Occipital lobe (tissue), 3 donors: ENCODE measurements at places on chromosomes 16 and 17.

DNA sequence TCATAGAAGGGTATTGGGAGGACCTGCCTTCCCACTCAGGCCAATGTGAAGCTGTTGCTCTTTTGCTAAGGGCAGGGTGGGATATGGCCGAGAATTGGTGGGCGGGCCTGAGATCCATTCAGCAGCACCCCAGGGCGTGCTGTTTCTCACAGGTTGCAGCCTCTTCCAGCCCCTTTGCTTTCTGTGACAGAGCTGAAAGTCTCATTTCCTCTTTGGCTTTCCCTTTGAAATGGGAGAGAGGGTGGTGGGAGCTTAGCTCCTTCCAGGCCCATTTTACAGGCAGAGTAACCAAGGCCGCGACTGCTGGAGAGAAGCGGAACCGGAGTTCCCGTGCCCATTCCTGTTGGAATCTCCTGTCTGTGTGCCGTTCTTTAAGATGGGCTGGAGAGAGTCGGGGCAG, 183.0 kb downstream of the RAB11FIP4 start:
- DNase-seq, result no peak

GRCh38 chr17:77966476-77966875, 8.0 kb downstream of the TNRC6C start:
- DNase-seq, result no peak

GRCh38 chr17:51119415-51120356, 982 bp downstream of the SPAG9 start:
- DNase-seq, result no peak

- no peak for DNase-seq
These were observed at the start of gene CHMP6 for GRCh38 chr17:80991645-80992076. TSS of gene CHMP6 (plus strand) at chr17:80991841. CDS start at chr17:80991919, 78 bp downstream.

DNA sequence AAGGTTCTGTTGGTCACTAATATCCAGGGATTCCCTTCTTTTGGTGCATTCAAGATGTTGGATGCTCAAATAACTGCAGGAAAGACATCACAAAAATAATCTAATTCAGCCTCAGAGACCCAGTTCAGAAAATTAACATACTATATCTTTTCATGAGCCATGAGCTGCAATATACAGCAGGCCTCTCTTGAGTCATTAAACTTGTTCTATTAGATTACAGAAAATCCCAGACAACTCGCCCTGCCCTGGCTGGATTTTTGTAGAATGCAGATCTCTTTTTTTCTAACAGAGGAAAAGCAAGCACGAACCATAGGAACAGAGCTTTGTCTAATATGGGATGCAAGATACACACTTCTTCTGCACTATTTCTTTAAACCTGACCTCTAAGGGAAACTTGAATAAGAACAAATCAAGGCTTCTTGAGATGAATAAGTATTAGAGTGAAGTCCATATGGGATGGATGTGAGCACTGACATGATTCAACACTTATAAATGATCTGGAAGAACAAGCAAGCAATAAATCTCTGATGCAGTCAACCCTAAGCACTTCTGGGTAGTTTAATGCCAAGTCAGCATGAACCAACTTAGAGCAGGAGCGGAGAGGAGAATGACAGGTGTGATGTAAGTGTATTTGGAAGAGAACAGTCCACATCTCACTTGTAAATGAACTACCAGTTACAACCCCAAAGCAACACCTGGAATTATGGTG, 70.7 kb upstream of the GNAO1 start:
- DNase-seq, result no peak

DNA sequence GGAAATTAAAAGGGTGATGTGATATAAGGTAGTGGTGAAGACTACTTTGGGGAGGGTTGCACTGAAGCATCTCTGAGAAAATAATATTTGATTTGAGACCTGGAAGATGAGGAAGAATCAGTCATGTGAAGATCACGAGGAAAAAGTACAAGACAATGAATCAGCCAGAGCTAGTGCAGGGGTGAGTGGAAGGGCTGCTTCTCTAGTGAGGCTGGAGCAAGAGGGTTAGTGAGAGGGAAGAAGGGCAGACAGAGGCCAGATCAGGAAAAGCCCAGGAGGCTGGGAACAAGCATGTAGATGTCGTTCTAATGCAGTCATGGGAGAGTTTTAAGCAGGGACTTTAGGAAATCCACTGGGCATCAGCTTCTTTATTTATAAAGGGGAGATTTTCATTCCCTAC, 504.2 kb upstream of the SALL1 start:
- DNase-seq, result no peak

DNA sequence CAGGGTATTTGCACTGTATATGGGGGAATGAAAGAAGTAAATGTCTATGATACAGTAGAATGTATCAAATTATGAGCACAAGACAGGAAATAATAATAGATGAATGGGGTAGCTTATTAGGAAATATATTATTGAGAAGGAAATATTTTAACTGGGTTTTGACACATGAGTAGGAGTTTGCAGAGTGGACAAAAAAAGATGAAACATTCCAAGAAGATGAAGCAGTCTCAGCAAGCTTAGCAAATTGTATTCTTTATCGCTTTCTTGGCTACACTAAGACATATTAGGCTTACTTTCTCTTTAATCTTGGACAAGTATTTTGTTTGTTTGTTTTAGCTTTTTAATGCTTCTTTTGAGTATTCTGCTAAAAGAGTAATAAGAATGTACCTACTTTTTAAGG, 1.3 kb upstream of the KRTAP4-9 start:
- DNase-seq, result no peak

DNA sequence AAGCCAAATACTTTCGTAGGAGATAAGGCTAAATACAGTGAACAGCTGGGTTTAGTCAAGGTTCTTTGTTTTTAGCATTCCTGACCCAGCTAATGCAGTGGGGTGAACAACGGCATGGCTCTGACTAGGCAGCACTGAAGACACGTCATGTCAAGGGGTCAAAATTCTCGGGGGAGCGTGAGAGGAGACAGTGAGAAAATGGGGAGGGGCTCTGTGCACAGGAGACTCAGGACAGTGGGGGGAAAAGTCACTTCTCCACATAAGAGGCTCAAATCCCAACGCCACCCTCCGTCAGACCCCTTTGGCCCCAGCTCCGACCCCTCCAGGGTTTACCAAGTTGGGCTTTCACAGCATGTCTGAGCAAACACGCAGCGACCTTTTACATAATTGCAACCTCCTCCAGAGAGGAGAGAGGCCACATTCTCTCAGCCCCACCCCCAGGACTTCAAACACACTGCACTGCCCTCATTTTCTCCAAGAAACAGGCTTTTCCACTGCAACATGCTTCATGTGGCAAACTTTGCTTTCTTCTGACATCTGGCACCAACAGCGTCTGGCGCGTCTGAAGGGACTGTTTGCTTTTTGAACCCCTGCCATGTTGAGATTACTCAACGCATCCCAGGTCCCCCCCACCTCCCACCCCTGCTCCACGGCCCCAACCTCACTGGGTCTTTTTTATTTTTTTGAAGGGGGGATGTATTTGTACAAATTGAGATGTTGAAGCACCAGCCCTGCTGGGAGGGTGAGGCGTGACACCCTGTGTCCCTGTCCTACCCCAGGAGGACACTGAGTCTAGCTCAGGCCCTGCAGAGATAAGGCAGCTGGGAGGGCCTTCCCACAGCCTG, 30.0 kb downstream of the AXIN2 start:
- DNase-seq, result no peak

GRCh38 chr17:2051933-2052559, 2.9 kb upstream of the HIC1 start:
- DNase-seq, result no peak

GRCh38 chr16:3825103-3825502, 55.4 kb downstream of the CREBBP start:
- no peak for DNase-seq

- no peak for DNase-seq
These were observed 2.4 kb downstream of the RHBDF2 start for GRCh38 chr17:76498876-76499251.

GRCh38 chr16:3599922-3600321, 11.5 kb downstream of the SLX4 start:
- no peak for DNase-seq

GRCh38 chr17:48002266-48002915, 31.5 kb downstream of the CDK5RAP3 start:
- DNase-seq, result no peak

GRCh38 chr17:47819475-47819874, 2.1 kb downstream of the OSBPL7 start:
- DNase-seq, result no peak

DNA sequence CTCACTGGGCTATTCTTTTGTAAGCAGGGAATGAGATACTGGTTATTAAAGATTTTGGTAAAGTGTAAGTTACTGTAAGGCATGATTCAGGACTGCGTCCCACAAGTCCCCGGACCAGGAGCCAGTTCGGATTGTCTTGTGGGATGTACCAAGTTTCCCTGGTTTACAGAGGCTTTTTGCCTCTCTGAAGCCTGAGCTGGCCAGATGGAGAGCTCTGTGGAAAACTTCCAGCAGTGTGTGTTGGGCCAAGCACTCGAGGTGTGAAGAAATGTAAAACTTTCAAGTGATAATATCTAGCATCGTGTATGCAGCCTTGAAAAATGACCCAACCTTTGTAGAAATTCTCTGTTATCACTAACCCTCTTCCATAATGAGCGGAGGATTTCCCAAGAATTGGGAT, 2.4 kb downstream of the EPN2 start:
- no peak for DNase-seq

DNA sequence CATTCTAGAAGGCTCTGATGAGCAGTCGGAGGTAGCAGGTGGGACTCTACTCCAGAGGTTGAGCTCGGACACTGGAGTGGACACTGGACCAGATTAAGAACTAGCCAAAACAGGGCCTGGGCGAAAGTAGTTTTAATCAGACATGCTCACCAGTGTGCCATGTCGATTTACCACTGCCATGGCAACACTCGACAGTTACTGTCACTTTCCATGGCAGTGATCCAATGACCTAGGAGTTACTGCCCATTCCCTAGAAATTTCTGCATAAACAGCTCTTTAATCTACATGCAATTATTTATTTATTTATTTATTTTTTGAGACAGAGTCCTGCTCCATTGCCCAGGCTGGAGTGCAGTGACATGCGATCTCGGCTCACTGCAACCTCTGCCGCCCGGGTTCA, 7.2 kb upstream of the METTL9 start:
- no peak for DNase-seq

- no peak for DNase-seq
These were observed 16.0 kb downstream of the CAPN15 start for GRCh38 chr16:543301-544164.

GRCh38 chr17:62965686-62966425, at the start of gene TANC2:
TSS of gene TANC2 (plus strand) at chr17:62966235. CDS start at chr17:63009560, 43,325 bp downstream.
- peak; percentile 83 for DNase-seq

DNA sequence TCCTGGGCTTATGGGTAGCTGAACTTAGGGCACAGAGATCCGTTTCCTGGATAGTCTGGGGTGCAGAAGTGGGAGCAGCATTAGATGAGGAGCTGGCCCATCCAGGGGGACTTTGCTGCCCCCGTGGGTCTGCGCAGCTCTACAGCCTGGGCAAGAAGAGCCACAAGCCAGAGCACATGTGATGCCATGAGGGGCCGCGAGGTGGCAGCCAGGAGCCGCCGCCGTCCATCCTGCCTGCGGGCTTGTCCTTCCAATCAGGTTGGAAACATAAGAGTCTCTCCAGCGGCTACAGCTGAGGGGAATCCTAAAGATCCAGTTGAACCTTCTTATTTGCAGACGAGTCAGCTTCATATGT, 21.9 kb downstream of the C1QTNF1 start:
- DNase-seq, result peak; percentile 46

GRCh38 chr17:4807605-4808377, 839 bp downstream of the PLD2 start:
- DNase-seq, result no peak

- no peak for DNase-seq
These were observed 212.1 kb upstream of the TNRC6C start for GRCh38 chr17:77746393-77746792.

GRCh38 chr16:74949309-74949708, 35.6 kb downstream of the WDR59 start:
- DNase-seq, result no peak

GRCh38 chr17:79164913-79165695, 90.5 kb downstream of the ENGASE start:
- no peak for DNase-seq

- no peak for DNase-seq
These were observed 120.6 kb downstream of the XYLT1 start for GRCh38 chr16:17350207-17350606.

- DNase-seq, result no peak
These were observed 513 bp downstream of the CRLF3 start for GRCh38 chr17:30824002-30824355.

DNA sequence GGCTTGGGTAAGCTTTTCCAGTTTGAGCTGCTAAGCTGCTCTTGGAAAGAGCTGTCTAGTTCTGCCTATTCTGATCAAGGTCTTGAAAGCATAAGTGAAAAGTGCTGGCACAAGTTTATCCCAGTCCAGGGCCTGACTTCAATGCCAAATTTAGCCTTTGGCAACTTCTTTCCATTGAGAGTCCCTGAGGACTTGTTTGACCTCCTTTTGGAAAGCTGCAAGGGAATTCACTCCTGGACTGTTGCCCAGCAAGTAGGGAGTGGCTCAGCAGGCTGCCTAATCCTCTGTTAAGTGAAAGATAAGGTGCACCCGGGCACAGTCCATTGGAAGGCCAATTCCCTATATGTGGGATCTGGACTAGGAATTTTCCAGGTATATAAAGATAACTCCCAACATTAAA, 16.0 kb upstream of the TANC2 start:
- DNase-seq, result no peak

GRCh38 chr17:12415031-12415430, 250.7 kb upstream of the MYOCD start:
- no peak for DNase-seq

DNA sequence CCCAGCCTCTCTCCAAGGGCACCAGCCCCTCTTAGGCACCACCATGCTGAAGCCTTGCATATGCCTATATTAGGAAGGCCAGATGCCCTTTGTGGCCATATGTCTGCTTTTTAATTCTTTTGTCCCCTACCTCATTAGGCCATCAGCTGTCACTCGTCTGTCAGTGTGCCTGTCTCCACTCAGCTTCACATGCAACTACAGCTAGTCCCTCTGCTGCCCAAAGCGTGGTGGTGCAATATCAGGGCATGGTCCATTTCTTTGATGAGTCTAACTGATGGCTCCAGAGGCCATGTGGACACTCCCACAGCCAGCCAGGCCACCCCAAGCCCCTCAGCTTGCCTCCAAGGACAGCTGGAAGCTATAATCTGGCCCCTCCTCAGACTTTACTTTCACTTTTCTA, 36.3 kb downstream of the MYO18A start:
- DNase-seq, result no peak
